Colonic mucosa (tissue), 4 donors: ENCODE measurements at places on chromosomes 5 and 9.

GRCh38 chr5:124301850-124302249, 444.6 kb downstream of the ZNF608 start:
- no peaks in the 10 kb centered on the region for H3K4me1 ChIP-seq
- H3K4me3 ChIP-seq = no peak overlapping the region
- no peaks in the 10 kb centered on the region for H3K36me3 ChIP-seq
- no peak for DNase-seq

DNA sequence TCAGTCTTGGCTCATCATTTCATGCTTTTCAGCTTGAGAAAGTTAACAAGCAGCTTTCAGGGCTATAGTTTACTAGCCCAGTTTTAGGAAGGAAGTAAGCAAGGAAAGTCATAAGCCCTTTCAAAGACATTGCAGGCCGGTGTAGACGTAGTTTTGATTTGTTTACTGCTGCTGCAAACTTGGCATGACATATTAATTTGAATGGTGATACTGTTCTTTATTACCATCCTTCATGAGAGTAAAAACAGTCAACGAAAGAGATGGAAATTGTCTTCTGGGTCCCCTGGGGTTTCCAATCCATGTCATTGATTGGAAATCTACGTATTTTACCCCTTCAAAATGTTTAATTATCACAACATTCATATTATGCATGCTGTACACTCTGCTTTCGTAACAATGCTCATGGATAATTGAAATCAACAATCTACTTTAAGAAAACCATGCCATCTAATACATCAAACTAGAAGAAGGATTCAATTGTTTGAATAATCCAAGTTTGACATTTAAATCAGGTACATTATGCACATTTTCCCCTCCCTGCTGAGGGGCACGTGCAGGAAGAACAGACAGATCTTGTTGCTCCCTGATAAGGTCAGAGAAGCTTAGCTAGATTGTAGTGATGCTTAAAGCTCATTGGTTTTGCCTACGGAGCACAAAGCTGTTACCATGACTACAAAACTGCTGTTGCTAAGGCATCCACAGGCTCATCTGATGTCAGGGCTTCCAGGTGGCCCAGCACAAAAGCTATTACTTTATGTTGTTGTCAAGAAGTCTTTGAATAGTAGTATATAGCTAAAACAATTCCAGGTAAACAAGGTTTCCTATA, 139.9 kb upstream of the PRLR start:
- H3K27ac ChIP-seq = no peak overlapping the region
- peaks cover 4% of the 10 kb centered on the region for H3K4me1 ChIP-seq
- no peak overlapping the region for H3K4me3 ChIP-seq
- DNase-seq = no peak

DNA sequence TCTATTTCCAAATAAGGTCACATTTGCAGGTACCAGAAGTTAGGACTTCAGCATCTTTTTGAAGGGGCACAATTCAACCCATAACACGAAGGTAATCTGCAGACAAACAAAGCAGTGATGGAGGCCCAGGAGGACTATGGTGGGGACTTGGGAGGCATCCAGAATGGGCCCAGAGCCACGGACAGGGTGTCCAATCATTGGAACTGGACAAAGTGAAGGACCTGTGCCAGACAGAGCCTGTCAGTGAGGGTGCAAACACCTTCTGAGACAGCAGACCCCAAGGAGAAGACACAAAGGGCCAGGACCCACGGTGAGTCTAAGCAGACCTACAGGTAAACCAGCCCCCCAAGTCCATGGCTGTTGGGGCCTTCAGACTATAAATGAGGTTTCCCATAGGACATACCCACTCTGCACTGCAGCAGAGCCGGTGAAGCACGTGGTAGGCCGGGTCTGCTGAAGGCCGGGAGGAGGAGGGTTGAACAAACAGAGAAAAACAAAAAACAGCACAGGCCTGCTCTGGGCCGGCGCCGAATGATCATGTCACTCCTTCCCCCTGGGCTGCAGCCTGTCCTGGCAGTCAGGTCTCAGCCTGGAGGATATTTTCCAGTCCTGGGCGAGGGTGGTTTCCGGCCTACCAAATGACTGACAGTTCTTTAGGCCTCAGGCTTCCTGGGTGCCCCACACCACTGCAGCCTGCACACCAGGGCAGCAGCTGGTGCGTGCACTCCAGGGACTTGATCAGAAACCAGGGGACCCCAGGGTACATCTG, 84.4 kb downstream of the COL23A1 start:
- H3K36me3 ChIP-seq = no peaks in the 10 kb centered on the region
- no peak for DNase-seq

GRCh38 chr5:127970854-127971425, 112.6 kb upstream of the SLC12A2 start:
- H3K36me3 ChIP-seq = no peaks in the 10 kb centered on the region
- no peak overlapping the region for H3K4me3 ChIP-seq
- no peaks in the 10 kb centered on the region for H3K4me1 ChIP-seq
- H3K27me3 ChIP-seq = no peaks in the 10 kb centered on the region
- H3K27ac ChIP-seq = no peak overlapping the region
- DNase-seq = no peak

DNA sequence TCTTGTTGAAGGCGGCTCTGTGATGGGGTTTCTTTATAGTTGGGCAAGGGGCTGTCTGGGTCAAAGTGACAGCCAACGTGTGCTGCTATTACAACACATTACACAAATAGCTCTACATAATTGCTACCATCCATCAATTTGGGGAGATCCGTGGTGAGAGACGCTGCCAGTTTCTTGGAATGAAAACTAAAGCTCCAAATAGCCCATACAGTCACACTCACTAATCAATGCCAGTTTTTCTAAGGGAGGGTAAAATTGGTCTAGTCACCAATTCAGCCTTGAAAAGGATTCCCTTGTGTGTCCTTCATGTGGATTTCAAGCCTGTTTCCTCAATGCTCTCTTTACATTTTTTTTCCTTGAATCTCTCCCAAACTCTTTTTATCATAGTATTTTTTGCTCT, 343.3 kb upstream of the KLF4 start:
- DNase-seq = no peak
- H3K36me3 ChIP-seq = no peaks in the 10 kb centered on the region
- no peak overlapping the region for H3K27ac ChIP-seq
- H3K4me1 ChIP-seq = no peaks in the 10 kb centered on the region
- H3K4me3 ChIP-seq = no peak overlapping the region
- H3K27me3 ChIP-seq = no peaks in the 10 kb centered on the region

GRCh38 chr9:109454601-109455155, 43.4 kb downstream of the PTPN3 start:
- H3K27me3 ChIP-seq = no peaks in the 10 kb centered on the region
- no peak overlapping the region for H3K4me3 ChIP-seq
- no peak overlapping the region for H3K27ac ChIP-seq

DNA sequence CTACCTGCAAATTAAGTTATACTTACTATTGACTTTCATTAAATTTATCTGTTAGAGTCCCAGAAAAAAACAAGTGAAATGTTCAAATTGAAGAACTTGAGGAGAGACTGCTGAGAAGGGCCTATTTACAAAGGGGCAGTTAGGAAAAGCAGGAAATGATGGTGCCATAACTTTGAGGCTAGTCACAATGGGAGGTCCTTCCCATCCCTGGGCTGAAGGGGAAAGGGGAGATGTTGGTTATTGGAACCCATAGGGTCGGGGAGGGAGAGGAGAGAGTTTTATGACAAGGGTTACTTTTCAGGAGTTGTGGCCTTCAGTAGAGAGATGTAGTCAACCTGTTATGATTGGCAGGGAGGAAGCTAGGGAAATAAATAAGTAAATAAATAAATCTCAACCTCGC, 169.1 kb downstream of the DMRT2 start:
- DNase-seq = no peak
- H3K36me3 ChIP-seq = no peaks in the 10 kb centered on the region
- no peaks in the 10 kb centered on the region for H3K4me1 ChIP-seq
- no peaks in the 10 kb centered on the region for H3K27me3 ChIP-seq
- no peak overlapping the region for H3K4me3 ChIP-seq

- H3K36me3 ChIP-seq = no peaks in the 10 kb centered on the region
- no peaks in the 10 kb centered on the region for H3K4me1 ChIP-seq
- no peaks in the 10 kb centered on the region for H3K27me3 ChIP-seq
These were observed 50.6 kb upstream of the CLK4 start for GRCh38 chr5:178677429-178677828.

DNA sequence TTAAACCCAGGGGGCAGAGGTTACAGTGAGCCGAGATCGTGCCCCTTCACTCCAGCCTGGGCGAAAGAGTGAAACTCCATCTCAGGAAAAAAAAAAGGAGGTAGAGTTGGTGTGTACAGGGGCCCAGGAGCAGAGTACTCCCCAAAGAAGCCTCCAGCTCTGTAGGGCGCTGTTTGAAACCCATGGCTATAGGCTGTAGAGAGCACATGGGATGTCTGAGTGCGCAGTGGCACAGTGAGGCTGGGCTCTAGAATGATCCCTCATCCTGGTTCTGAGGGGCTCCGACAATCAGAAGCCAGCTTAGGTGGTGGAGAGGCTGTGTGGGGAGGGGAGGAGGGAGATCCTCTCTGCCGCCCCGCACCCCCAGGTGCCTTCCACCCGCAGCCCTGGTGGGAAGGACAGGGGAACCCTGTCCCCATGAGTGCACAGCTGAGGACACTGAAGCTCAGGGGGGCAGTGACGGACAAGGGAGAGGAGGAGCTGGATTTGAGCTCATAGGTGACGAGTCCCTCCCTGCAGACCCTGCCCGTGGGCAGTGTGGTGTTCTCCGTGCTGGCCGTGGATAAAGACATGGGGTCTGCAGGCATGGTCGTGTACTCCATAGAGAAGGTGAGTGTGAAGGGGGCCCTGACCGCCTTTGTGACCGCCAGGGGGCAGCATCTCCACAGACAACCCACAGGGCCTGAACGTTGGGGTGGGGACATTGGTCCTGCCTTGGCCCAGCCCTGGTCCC, 24.6 kb downstream of the CDHR2 start:
- no peaks in the 10 kb centered on the region for H3K36me3 ChIP-seq
- H3K4me1 ChIP-seq = no peaks in the 10 kb centered on the region
- no peak overlapping the region for H3K4me3 ChIP-seq
- no peaks in the 10 kb centered on the region for H3K27me3 ChIP-seq

GRCh38 chr5:66718374-66719002, 122.3 kb downstream of the MAST4 start:
- no peaks in the 10 kb centered on the region for H3K4me1 ChIP-seq
- H3K36me3 ChIP-seq = no peaks in the 10 kb centered on the region
- no peak overlapping the region for H3K4me3 ChIP-seq
- H3K27me3 ChIP-seq = no peaks in the 10 kb centered on the region
- H3K27ac ChIP-seq = no peak overlapping the region
- DNase-seq = no peak
